ENCODE measurements at places on chromosomes 3 and 15. TPM values are rescaled to one million over a fixed set of nuclear protein-coding genes. Genes with fewer than 3 reads are reported as not detected.

PRKCD gene
- 1.7 TPM for total RNA-seq

ERC2 gene
- total RNA-seq, result under 0.01 TPM

ROPN1 gene
- not detected for total RNA-seq

ADAMTS7 gene
- 12.8 TPM for total RNA-seq

C15orf62 gene
- total RNA-seq, result not detected

AP3B2 gene
- total RNA-seq, result under 0.01 TPM

SLC6A1 gene
- under 0.01 TPM for total RNA-seq

RYR3 gene
- 0.19 TPM for total RNA-seq

ATP2B2 gene
- total RNA-seq, result not detected

MAPKBP1 gene
- 14.1 TPM for total RNA-seq

Data from regular cardiac myocyte (primary cell).